D341Med (cell line): ENCODE measurements at places on chromosomes 12 and 14.

GRCh38 chr12:66066137-66066928 lies 64.2 kb downstream of the LLPH start:
- peak; percentile 29 for DNase-seq

DNA sequence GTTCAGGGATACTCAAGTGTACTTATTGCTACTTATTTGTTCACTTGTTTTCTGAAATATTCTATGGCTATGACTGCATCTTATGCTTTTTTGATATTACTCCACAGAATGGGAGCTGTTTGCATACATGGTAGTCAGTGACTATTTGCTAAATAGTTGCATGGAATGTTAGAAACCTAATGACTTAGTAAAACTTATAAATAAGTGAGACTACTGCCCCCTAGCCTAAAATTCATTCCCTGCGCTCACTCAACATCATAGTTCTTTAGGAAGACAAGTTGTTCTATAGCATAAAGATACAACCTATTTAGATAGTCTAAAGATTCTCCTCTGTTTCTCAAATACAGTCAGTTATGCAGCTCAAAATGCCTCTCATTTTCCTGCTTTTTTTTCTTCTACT lies 305.5 kb downstream of the CEP128 start:
- no peak for DNase-seq

DNA sequence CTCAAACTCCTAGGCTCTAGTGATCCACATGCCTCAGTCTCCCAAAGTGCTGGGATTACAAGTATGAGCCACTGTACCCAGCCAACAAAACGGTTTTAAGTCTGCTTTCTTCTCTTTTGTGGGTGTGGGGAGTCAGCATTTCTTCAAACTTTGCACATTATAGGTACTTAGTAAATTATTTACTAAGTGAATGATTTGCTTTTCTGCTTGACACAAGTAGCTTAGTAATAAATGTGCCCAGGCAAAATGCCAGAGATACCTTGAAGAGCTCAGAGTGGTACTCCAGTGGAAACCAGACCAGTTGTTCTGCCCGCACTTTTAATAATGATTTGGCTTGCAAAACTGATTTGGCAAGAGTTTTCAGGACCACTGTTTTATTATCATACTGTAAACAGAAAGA lies 15.0 kb downstream of the DEPDC4 start:
- no peak for DNase-seq

DNA sequence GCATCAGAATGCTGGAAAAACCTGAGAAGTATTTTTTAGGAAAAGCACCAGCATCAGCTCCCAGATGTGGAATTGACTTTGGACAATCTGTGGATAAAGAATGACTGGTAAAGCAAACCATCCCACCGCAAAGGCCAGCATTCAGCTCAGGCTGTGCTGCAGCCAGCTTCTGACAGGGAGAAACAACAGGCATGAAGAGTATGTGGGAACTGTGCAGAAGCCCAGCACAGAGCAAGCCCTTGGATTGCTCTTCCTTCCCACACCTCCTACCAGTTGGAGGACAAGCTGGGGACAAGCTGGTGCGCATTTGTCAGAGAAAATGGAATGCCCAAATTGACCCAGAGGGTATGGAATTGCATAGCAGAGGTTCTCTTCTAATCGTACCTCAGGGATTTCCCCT lies 228.1 kb downstream of the ANO2 start:
- DNase-seq, result no peak

- no peak for DNase-seq
Observed at GRCh38 chr12:117234441-117234840, 44.2 kb upstream of the FBXO21 start.

- DNase-seq, result no peak
Observed at GRCh38 chr12:57428965-57429364, 1.9 kb downstream of the R3HDM2 start.

DNA sequence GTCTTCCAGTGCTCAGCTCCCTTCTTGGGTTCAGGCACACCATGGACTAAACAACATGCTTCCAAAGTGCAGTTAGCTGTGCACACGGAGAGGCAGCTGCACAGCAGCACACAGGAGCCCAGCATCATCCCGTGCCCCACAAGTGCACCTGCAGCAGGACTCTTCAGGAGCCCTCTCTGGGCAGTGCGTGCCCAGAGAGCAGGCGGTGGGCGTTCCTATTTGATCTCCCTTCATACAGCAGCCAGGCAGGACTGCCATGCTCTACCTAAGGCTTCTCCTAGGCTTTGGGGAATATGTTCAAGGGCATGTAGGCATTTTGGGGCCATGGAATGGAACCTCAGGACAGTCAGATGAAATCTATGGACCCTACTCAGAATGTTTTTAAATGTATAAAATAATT lies 35.5 kb downstream of the ANO2 start:
- no peak for DNase-seq

GRCh38 chr14:37369425-37369824 lies 171.7 kb downstream of the MIPOL1 start:
- no peak for DNase-seq

- no peak for DNase-seq
Observed at GRCh38 chr14:54784060-54784459, 118.6 kb downstream of the GCH1 start.

GRCh38 chr12:128727461-128727860 lies 96.3 kb downstream of the SLC15A4 start:
- no peak for DNase-seq

DNA sequence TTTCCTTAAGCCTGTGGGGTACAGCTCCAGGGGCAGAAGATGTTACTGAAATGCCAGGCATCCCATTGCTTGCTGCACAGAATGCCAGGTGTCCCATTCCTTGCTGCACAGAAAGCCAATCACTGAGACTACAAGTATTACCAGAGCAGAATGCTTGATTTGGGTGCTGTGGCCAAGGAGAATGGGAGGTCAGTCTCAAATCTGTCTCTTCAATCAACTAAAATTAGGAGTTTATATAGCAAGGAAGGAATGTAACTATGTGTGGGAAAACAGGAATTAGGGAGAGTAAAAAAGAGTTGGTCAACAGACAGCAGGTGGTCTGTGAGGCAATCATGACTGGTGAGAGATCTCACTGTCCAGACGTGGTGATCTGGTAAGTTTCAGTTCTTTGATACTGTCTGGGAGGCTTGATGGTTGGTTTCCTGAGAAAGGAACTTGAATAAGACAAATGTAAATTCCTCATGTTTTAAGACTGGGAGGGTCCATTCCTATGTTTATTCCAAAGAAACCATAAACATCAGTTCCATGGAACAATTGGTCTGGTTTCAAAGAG lies 31.2 kb upstream of the VASH1 start:
- DNase-seq, result no peak

DNA sequence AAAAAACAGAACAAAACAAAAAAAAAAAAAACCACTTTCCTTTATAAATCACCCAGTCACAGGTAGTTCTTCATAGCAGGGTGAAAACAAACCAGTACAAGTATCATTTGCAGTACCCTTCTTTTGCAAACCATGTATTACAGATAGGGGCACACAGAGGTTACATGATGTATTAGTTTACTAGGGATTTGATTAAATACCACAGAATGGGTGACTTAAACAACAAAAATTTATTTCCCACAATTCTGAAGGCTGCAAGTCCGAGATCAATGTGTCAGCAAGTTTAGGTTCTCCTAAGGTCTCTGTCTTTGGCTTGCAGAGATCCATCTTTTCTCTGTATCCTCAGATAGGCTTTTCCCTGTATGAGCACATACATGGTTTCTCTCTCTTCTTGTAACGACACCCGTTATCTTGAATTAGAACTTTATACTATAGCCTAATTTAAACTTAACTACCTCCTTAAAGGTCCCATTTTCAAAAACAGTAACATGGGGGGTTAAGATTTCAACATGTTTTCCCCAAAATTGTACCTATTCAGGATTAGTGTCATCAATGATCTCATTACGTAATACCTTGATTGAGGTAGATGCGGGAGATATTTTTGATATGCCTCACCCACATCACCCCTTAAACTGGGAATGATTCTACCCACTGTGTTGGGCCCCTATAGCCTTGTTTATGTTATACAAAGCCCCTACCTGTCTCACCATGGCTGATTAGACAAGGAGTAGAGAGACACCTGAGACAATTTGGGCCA lies 3.5 kb upstream of the CEP128 start:
- DNase-seq, result no peak

DNA sequence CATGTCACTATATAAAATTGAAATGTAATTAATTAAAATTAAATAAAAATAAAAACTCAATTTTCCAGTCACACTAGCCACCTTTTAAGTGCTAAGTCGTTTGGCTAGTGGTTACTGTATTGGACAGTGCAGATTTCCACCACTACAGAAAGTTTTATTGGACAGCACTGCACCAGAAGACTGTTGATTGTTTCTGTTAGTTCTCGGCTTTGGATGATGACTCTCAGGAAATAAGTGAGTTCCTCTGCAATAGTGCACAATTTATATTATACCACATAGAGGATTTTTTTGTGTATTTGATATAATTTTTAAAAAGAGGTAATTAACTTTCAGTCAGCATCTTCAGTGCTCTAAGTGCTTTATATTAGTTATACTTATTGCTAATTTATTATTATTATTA lies 52.7 kb downstream of the FAR2 start:
- DNase-seq, result no peak

GRCh38 chr14:75222208-75222701 lies 45.8 kb upstream of the TMED10 start:
- DNase-seq, result no peak

DNA sequence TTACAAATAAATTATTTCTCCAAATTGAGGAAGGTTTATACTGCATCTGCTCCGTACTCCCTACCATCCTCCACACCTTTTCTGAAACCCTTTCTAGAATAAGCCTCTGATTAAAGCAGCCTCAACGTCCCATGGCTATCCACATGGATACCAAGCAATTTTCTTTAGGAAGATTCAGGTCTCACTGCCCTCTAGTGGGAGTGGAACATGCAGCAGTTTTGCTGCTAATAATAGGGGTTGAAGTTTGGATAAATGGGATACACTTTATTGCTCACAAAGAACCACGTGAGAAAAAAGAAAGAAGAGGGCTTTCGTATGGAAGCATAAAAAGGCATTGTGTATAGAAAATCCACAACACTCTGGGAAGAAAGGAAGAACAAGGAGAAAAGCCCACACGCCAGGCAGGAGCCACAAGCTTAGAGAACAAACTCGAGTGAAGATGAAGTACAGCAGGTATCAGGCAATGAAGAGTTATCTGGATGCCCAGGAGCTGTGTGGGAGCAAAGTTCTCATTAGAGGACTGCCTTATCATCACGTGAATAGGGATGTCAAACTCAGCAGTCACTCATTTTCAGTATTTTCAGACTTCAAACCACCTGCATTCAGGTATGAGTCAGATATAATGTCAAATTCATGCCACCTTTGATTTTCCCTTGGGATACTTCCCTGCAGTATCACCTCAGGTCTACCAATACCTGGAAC lies 45.8 kb downstream of the CCER1 start:
- peak; percentile 65 for DNase-seq

DNA sequence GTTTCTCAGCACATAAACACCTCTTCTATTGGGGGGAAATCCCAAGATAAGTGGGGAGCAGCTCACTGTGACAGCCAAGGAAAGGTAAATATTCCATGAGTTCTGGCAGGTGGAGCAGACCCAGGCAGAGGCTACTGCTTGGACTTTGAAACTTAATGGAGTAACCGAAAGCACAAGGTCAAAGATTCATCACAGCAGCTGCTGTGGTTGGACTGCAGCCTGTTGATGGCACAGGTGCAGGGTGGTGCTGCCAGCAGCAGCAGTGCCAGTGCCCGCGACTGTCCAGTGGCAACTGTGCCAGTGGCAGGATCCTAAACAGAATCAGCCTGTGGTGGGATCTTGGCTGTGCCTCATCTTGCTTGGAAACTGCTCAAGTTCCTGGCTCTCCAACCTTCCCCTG lies 81.4 kb upstream of the ARID2 start:
- DNase-seq, result no peak

- no peak for DNase-seq
Observed at GRCh38 chr12:90953956-90954421, 987 bp downstream of the CCER1 start.

DNA sequence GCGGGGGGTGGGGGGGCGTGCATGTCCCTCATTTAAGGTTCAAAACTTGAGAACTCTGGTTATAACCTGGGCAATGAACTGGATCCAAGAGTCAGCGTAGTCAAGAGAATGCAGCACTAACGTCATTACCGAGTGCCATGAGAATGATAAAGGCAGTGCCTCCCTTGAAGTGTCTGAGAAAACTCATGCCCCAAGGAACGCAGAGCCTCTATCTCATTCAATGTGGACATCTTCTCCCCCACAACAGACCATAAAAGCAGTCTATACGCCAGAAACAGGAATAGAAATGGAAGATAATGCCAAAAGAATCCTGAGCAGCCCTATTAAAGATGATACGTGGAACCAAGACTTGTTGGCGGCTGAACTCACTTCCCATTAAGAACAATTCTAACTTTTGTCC lies 208.6 kb downstream of the MED13L start:
- DNase-seq, result no peak

DNA sequence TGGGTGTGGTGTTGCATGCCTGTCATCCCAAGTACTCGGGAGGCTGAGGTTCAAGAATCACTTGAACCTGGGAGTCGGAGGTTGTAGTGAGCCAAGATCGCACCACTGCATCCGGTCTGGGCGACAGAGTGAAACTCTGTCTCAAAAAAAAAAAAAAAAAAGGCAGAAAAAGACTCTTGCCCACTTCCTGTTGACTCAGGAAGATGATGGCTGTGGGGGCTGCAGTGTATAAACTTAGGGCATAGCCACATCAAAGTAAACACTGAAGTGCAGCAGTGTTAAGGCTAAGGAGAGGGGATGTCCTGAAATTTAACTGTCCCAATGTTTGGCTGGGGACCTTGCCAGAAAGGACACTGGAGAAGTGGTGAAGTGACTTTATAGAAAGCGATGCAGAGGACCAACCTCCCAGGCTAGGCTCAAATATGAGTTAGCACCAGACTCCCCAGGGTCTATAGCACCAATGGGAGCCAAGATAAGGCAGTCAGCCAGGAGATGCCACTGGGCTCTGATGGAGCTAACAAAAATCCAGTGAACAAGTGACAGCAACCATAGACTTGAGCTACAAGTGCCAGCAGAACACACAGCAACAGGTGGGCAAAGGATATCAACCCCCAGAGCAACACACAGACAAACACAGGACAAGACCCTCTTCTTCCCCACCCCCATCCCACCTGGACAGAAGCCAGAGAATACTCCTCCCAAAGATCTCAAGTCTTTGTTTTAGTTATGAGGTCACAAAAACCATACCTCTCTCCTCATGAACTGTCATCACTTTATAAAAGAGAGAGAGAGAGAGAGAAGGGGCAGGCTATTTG lies 28.0 kb downstream of the NELL2 start:
- DNase-seq, result no peak

DNA sequence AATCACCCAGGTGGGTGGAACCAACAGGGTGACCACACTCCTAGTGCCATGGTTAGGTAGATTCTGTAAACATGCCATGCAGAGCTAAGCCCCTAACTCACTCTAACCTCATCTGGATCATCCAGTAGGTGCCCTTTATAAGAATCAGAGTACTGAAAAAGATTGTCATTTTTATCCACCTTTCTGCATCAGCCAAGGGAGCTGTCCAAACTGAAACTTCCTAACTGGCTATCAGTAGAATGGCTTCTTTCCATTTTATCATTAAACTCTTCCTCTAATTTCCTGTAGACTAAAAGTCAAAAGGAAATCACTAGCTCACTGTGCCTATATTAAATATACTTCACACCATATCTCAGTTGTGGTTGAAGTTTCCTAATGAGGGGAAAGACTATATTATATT lies 6.5 kb downstream of the KCNK10 start:
- no peak for DNase-seq
